ENCODE measurements at places on chromosomes 7 and 10. TPM values are rescaled to one million over a fixed set of nuclear protein-coding genes. Genes with fewer than 3 reads are reported as not detected.

Gene GDF2
- not detected for polyA plus RNA-seq

Gene ATG9B
- polyA plus RNA-seq: 2.1 TPM

Gene GJD4
- polyA plus RNA-seq: not detected

Gene C10orf120
- polyA plus RNA-seq: not detected

Gene ZNF680
- 19.9 TPM for polyA plus RNA-seq

Gene RAPGEF5
- polyA plus RNA-seq: 35.0 TPM

Gene FXYD4
- 1.5 TPM for polyA plus RNA-seq

Gene PDK4
- 28.6 TPM for polyA plus RNA-seq

Gene TAC1
- 1.1 TPM for polyA plus RNA-seq

Gene IQCE
- 22.6 TPM for polyA plus RNA-seq

Gene WEE2
- polyA plus RNA-seq: 0.36 TPM

Gene UCN3
- polyA plus RNA-seq: 1.1 TPM

Gene GPR26
- polyA plus RNA-seq: 0.05 TPM

Gene COL28A1
- 12.7 TPM for polyA plus RNA-seq

Gene KMT2C
- polyA plus RNA-seq: 27.7 TPM

Gene MYOZ1
- 6.1 TPM for polyA plus RNA-seq

Gene KIAA1217
- polyA plus RNA-seq: 67.5 TPM

Gene PON1
- 1.4 TPM for polyA plus RNA-seq

All from left renal cortex interstitium (tissue), 4 donors.